Memory B cell (primary cell): ENCODE measurements at places on chromosomes 2 and 18.

DNA sequence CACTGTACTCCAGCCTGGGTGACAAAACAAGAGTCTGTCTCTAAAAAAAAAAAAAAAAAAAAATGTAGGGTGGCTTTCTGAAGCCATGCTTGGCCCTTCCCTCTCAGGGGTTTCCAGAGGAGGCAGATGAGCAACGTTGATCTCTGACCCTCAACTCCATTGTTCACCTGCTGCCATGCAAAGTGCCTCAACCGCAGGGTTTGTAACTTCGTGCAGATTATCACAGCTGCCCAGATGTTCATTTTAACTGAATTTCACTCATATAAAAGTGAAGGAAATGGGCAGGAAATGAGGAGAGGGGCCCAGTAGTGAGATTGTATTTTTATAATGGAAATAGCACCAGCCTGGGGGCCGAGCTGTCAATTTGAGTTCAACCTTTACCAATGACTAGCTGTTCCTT lies 14.9 kb upstream of the B3GNT2 start:
- no peak for DNase-seq

- DNase-seq, result no peak
Measured at GRCh38 chr2:92073036-92073814, 2798.0 kb upstream of the TEKT4 start.

DNA sequence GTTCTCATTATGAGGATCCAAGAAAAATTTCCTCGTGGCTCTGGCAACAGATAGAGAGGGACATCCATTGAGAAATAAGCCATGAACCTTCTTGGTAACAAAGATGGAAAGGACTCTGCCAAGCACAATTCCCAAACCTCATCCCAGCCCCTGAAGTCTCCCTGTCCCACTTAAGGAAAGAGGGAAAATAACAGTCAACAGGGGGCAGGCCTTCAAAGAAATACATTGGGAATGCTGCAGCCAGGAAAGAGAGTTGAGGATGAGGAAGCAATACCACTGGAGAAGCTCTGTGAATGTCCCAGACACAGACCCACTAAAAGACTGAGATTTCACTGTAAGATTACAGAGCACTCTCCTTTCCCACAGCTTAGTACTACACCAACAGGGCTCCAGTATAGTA lies 93.2 kb downstream of the CD226 start:
- no peak for DNase-seq

DNA sequence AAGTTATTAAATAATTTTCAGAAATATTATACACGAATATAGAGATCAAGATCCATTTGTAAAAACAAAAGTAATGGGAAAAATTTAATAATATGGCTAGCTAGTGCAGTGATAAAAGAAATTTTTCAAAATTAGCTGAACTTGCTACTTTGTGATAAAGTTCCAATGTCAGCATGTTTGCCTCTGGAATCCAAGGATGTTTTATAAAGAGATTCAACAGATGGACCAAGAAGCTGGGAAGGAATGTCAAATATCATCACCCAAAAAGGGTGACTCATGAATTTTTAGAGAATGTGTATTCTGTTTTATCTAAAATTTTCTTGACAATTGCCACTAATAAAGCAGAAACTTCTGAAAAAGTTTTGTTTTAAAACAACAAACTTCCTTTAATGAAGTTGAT lies 95.3 kb downstream of the FSIP2 start:
- DNase-seq, result no peak

DNA sequence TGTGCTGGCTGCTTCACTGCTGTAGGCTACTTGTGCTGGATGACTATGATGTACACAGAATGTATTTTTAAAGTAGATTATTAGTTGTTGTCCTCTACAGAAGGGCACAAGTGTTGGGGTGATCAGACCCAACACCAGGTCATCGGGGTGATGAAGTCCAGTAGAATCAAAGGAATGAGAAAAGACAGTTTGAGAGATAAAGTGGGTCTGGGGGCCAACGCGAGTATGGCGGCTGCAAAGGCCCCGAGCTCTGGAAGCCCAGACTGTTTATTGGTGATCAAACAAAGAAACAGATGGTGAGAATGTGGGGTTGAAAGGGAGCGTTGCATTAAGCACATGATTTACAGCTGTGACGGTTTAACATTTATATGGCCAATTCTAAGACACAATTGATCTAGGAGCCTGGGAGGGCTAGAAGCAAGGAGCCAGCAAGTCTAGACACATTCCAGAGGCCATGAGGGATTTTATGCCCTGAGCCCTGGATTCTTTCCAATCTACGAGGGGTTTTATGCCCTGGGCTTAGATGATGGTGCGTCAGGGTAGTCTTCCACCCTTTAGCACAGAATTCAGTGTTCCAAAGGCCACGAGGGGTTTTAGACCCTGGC lies 153.5 kb downstream of the AGPS start:
- DNase-seq, result no peak

GRCh38 chr2:238910751-238911351 lies 63.0 kb downstream of the TWIST2 start:
- no peak for DNase-seq

GRCh38 chr2:59529726-59530125 lies 1023.7 kb downstream of the BCL11A start:
- no peak for DNase-seq

- DNase-seq, result no peak
Measured at GRCh38 chr2:232511336-232511890, 8.8 kb upstream of the PRSS56 start.

DNA sequence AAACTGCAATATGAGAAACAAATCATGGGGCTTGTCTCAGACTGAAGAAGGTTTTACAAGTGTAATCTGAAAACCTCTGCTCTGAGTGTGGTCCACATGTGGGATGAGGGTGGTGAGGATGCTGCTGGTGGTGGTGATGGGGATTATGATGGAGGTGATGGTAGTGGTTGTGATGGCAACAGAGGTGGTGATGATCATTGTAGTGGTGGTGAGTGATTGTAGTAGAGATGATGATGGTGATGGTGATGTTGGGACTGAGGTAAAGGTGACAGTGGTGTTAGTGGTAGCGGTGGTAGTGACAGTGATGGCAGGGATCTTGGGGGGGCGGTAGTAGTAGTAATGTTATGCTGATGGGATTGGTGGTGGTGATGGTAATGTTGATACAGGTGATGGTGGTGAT lies 217.8 kb downstream of the ANAPC1 start:
- DNase-seq, result no peak

- no peak for DNase-seq
Measured at GRCh38 chr2:26738481-26738880, 25.6 kb upstream of the SLC35F6 start.

DNA sequence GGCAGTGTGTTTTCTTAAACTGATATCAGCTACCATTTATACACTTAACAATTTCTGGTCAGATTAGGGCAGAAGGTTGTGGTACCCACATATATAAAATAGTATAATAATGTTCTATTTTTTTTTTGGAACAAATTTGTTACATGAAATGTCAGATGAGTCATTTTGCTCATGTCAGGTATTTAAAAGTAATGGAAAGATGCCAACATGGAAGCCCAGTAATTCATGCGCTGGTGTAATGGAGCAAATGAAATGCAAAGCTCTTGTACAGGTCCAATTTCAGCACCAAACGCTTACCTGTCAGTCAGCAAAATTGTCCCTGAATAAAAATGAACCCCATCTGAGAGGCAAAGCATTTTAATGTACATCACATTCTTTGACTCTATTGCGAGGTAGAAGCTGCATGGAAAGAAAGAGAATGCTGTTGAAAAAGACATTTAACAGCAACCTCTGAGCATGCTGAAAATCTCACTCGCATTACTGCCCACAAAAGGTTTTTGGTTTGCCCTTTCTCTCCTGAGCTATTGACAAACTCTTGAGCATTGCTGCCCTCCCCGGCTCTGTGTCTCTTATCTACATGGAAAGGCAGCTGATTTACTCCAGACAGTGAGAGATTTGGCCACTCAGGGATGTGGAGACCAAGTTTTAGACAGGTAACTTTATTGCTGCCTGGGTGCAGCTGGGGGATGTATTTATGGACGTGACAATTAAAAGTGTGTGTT lies 217.5 kb downstream of the CAMKMT start:
- DNase-seq, result no peak
